ENCODE measurements at places on chromosomes 16 and 17. TPM values are rescaled to one million over a fixed set of nuclear protein-coding genes. Genes with fewer than 3 reads are reported as not detected.

Gene CCL7
- 3.1 TPM for total RNA-seq

Gene CA5A
- total RNA-seq = under 0.01 TPM

Gene KRT17
- total RNA-seq = 0.42 TPM

Gene RETREG3
- total RNA-seq = 34.7 TPM

Gene MSLN
- total RNA-seq = 0.21 TPM

Gene TBC1D3I
- total RNA-seq = not detected

Gene TMEM98
- total RNA-seq = not detected

Gene UNC45B
- 0.94 TPM for total RNA-seq

Gene OR4D1
- total RNA-seq = 0.42 TPM
